Activated CD4-positive, alpha-beta T cell treated with anti-CD3 and anti-CD28 coated beads, Interleukin-2, Interleukin-6, amounts not matched to agents 100 ng/mL and 50 ng/mL, durations not matched to agents 16 hours and 8 hours (primary cell): ENCODE measurements at places on chromosomes 13 and 19.

GRCh38 chr13:77779552-77780272 lies 82.2 kb downstream of the SLAIN1 start:
- peak; percentile 42 for DNase-seq

DNA sequence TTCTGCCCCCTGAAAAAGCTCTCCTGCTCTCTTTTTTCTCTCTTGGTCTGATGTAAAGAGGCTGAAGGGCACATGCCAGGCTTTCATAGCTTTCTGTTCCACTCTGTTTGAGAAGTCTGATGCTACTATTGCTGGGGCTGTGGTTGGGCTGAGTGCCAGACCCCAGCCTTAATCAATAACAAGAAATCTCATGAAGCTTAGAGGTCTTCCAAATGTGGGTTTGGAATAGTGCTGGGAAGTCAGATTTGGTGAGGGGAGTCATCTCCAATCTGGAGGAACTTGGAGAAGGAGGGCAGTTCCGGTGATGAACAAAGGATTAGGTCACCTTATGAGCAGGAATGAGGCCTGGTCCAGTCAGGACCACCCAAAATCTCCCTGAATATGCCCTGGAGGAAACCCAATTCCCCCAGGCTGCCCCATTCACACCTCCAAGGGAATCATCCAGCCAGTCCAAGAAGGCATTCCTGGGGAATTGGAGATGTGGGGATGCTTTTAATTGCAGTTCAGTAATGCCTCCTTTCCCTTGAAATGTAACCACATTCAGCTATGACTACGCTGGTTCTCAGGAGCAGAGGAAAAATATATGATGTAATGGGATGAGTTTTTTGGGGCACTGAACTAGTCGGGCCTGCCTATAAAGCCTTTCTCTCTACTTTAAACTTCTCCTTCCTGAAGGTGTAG lies 102.0 kb downstream of the STARD13 start:
- DNase-seq: no peak

DNA sequence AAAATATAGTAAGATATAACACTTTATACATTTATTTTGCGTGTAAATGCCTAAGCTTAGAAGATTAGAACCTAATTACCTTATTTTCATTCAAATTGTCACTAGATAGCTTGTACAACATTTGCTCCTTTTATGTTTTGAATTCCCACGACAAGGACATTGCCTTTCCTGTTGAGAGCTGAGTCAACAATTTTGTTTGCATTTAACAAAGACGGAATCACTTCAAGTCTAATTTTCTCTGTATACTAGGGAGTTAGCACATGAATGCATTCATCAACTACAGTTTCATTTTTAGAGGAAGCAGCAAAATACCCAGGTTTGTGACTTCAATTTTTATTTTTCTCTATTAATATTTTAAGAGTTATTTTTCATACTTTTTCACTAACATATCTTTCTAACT lies 48.7 kb upstream of the PCCA start:
- no peak for DNase-seq

- DNase-seq: no peak
Measured at GRCh38 chr19:44658069-44658733, 13.1 kb upstream of the CEACAM19 start.

DNA sequence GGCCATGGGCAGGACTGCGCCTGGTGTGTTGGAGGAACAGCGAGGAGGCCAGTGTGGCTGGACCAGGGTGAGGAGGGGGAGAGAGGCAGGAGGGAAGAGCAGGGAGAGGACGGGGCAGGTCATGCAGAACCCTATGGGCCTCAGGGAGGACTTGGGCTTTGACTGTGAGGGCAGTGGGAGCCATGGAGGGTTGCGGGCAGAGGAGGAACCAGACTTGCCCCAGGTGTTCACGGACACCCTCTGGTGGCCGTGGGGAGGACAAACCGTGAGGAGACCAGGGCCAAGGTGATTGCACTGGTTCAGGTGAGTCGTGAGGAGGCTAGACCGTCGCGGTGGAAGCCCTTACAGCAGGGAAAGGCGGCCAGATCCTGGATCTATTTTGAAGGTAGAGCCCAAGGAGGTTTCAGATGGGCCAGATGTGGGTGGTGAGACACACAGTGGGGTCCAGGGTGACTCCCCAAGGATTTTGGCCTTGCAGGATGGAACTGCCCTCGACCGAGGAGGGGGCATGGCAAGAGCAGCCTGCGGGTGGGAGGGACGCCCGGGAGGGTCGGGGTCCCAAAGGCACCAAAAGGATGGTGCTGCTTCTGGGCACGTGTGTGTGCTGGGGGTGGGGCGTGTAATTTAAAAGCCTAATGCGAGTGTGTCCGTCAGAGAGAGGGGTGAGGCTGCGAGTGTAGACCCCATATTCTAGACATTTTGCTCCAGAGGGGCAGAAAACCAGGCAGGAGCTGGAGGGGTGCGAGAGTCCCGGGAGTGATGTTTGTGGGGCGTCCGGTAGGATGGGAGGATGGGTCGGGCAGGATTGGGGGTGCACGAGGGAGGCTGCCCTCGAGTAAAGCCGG lies 2.7 kb upstream of the REXO1 start:
- no peak for DNase-seq

- DNase-seq: no peak
Measured at GRCh38 chr19:55333870-55334269, 5.8 kb upstream of the KMT5C start.

DNA sequence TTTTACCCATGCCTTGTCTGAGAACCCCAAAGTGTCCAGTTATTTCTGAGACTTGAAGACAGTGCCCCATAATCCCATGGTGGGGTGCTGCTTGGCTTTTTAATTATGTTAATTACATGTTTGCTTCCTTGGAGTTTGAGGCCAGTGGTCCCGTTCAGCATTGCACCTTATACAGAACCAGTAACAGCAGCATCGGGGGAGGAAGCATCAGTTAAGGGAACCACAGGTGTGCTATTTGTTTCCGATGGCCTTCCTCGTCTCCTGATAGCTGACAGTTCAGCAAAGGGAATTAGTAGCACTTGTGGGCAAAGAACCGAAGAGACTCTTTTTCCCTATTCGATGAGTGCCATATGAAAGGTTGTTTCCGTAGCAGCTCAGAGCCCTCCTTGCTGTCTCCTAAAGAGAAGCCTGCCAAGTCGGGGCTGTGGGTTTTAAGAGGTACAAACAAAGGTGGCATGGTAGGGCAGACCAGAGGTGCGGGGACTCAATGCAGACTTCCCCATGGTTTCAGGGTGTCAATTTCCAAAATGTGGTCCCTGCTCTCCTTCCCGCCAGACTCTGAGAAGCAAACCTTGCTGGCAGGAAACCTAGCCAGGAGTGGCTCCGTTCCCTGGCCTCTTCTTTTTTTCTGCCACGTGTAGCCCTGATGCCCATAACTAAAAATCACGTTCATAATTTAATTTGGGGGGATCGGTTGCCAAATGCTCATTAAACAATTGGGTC lies 225.2 kb upstream of the TSHZ3 start:
- DNase-seq: no peak

DNA sequence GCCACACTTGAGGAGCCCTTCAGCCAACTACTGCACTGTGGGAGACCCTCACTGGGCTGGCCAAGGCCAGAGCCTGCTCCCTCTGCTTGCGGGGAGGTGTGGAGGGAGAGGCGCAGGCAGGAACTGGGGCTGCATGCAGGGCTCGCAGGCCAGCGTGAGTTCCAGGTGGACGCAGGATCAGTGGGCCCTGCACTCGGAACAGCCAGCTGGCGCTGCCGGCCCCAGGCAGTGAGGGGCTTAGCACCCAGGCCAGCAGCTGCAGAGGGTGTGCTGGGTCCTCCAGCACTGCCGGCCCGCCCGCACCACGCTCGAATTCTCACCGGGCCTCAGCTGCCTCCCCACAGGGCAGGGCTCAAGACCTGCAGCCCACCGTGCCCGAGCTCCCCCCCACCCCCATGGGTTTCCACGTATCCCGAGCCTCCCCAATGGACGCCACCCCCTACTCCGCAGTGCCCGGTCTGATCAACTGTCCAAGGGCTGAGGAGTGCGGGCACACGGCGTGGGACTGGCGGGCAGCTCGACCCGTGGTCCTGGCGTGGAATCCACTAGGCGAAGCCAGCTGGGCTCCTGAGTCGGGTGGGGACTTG lies 1293.8 kb upstream of the PCDH9 start:
- no peak for DNase-seq

GRCh38 chr13:75120085-75120484 lies 361.9 kb downstream of the TBC1D4 start:
- no peak for DNase-seq

- DNase-seq: no peak
Measured at GRCh38 chr19:34408411-34408810, 4.2 kb downstream of the PDCD2L start.

DNA sequence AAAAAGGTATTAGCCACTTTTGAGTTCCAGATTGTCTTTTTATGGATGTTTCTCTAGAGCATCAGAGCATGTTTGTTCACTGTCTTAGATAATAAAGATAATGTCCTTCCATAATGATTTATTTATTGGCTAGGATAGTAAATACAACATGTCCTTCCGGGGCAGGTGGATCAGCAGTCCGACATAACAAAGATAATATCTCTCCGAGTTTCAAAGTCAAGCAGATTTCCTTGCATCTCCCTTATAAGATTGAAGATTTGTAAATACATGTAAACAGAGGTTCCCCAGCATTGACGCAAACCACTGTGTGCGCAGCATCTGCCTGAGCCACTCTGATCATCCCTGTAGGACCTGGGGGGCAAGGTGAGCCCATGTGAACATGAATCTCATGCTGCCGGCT lies 8.8 kb upstream of the KLK15 start:
- no peak for DNase-seq

- DNase-seq: no peak
Measured at GRCh38 chr13:91216928-91217700, 130.4 kb upstream of the MIR17HG start.

DNA sequence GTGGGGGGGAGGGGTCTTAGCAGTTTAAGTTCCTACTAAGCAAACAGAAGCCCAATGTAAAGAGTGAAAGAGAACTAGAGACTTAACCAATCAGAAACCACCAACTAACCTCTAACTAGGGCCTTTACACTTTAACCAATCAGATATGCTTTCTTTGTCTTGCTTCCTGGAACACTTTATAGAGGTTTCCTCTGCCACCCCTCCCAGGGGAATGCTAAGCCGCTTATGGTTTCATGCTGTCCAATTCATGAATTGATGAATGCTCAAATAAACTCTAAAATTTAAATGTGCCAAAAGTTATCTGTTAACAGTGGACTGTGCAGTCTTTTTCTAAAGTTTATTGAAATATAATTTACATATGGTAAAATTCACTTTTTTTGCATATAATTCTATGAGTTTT lies 33.9 kb upstream of the LATS2 start:
- no peak for DNase-seq

GRCh38 chr13:98927951-98928927 lies 49.6 kb downstream of the DOCK9 start:
- no peak for DNase-seq

GRCh38 chr13:109517517-109517916 lies 268.9 kb downstream of the IRS2 start:
- DNase-seq: no peak

- no peak for DNase-seq
Measured at GRCh38 chr19:35181387-35181786, 26.9 kb downstream of the FXYD5 start.

GRCh38 chr19:4295972-4296771 lies 6.0 kb downstream of the TMIGD2 start:
- no peak for DNase-seq

GRCh38 chr19:13036366-13036976 lies 41.2 kb downstream of the NFIX start:
- DNase-seq: no peak
